Suppressor macrophage (primary cell): ENCODE measurements at places on chromosomes 1 and 21.

GRCh38 chr1:167056529-167057231 is 33.5 kb downstream of the GPA33 start:
- DNase-seq: no peak

GRCh38 chr1:30692948-30693301 is 30.5 kb downstream of the MATN1 start:
- no peak for DNase-seq

DNA sequence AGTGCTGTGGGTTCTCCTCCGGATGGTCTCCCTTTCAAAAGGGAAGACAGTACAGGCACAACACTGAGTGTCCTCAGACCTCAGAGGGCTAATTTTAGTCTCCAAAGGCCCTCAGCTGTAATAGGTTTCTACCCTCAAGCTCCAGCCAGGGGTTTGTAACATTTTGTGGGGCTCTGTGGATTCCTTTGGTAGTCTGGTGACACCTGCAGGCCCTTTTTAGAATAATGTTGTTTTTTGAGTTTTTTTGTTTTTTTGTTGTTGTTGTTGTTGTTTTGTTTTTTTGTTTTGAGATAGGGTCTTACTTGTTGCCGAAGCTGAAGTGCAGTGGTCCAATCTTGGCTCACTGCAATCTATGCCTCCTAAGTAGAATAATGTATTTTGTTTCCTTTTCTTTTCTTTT is 15.0 kb upstream of the TMEM201 start:
- peak; percentile 28 for DNase-seq

- DNase-seq: peak; percentile 67
Measured at GRCh38 chr1:44684525-44684924, 10.0 kb downstream of the ARMH1 start.

DNA sequence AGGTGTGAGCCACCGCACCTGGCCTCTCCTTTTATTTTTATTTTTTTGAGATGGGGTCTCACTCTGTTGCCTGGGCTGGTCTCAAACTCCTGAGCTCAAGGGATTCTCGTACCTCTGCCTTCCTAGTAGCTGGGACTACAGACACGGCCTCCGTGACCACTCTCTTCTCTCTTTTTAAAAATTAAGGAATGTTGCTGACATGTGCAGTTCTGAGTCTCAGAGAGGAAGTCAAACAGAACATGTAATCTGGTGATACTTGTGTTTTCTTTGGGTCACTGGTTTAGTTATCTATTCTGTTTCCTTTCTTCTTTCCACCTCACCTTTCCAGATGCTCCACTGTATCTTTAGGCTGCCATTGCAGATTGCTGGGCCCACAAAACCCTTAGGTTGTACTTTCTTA is 2.7 kb downstream of the WDTC1 start:
- peak; percentile 69 for DNase-seq

- no peak for DNase-seq
Measured at GRCh38 chr1:208997726-208998312, 585.7 kb upstream of the CAMK1G start.

GRCh38 chr1:99702221-99702620 is 56.3 kb downstream of the PALMD start:
- no peak for DNase-seq

DNA sequence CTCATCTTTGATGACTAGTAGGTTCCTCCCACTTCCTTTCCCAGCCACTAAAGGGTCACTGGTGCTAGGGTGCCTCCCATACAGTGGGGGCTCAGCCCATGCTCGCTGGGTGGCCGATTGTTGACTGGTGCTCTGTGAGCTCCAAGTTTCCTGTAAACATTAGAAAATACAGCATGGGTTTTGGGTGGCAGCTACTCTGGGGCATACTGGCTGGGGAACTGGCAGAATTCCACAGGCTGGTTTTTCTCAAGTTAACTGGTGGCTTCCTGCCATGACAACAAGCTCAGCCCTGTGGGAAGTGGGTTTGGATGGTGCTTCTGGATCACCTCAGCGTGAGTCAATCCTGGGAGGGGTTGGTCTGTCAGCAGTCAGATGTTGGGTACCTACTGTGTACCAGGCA is 28.7 kb upstream of the CRNN start:
- DNase-seq: no peak

GRCh38 chr1:225915538-225915991 is 8.5 kb downstream of the PYCR2 start:
- DNase-seq: no peak

DNA sequence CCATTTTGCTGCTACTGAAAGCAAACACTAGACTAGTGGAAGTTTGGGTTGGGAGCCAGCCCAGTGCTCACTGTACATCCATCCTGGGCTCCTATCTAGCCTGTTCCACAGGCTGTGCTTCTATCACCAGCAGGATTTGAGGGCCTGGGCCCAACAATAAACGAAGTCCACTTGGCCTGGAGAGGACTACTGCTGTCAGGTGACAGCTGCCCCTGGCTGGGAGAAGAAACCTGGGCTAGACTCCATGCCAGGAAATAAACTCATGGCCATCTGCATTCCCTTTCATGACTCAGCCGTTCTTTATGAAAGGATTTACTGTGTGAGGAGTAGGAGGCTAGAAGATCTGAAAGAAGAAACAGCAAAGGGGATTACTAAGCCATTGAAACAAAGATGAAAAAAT is 35.5 kb downstream of the COLGALT2 start:
- no peak for DNase-seq
